CD4-positive, alpha-beta T cell (primary cell): ENCODE measurements at places on chromosomes 11 and 22.

GRCh38 chr22:44191036-44191454, 10.3 kb downstream of the PARVG start:
- peak; percentile 63 for DNase-seq

GRCh38 chr11:74437441-74438042, 29.8 kb downstream of the KCNE3 start:
- DNase-seq = no peak

- DNase-seq = no peak
Observed at GRCh38 chr22:42688241-42689211, 32.1 kb downstream of the A4GALT start.

GRCh38 chr11:40162901-40163883, 1296.3 kb downstream of the LRRC4C start:
- DNase-seq = no peak

- DNase-seq = no peak
Observed at GRCh38 chr11:20353829-20354434, 9.6 kb upstream of the HTATIP2 start.

DNA sequence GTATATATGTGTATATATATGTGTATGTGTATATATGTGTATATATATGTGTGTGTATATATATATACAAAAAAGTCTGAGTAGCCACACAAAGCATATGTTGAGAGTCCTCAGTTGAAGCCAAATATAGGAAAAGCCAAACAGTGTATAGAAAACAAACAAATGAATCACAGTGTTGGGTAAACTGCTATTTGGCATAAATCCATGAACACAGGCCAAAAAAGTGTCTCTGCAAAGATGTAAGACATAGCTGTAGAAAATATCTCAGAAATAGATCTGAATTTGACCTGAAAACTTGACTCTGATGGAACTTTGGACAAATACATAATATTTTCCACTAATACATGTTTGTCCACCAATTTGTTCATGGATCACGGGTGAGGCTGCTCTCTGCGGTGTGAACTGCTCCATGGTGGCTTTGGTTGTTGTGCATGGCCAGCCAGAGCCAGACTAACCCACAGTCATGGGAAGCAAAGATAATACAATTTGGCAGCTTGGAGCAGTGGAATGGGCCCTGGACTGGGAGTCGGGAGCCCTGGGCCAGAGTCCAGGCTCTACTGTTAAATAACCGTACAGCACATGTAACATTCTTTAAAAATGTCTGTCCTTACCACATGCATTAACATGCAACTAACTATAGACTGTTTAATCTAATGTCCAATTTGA, 76.9 kb upstream of the EED start:
- DNase-seq = no peak

DNA sequence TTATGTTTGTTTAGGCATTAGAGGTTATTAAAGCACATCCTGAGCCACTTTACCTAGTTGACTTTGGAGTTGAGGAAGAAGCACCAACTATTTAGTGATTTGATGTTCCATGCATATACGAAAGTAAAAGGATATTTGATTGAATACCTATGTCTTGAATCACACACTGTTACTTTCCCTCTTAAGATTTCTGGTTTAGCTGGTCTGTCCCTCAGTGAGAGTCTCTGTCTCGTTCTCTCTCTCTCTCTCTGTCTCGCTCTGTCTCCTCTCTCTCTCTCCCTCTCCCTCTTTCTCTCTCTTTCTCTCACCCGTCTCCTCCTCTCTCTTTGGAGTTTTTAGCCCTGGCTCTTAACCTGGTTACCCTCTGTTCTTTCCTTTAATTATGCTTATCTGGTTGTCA, 11.0 kb downstream of the CTNND1 start:
- no peak for DNase-seq

DNA sequence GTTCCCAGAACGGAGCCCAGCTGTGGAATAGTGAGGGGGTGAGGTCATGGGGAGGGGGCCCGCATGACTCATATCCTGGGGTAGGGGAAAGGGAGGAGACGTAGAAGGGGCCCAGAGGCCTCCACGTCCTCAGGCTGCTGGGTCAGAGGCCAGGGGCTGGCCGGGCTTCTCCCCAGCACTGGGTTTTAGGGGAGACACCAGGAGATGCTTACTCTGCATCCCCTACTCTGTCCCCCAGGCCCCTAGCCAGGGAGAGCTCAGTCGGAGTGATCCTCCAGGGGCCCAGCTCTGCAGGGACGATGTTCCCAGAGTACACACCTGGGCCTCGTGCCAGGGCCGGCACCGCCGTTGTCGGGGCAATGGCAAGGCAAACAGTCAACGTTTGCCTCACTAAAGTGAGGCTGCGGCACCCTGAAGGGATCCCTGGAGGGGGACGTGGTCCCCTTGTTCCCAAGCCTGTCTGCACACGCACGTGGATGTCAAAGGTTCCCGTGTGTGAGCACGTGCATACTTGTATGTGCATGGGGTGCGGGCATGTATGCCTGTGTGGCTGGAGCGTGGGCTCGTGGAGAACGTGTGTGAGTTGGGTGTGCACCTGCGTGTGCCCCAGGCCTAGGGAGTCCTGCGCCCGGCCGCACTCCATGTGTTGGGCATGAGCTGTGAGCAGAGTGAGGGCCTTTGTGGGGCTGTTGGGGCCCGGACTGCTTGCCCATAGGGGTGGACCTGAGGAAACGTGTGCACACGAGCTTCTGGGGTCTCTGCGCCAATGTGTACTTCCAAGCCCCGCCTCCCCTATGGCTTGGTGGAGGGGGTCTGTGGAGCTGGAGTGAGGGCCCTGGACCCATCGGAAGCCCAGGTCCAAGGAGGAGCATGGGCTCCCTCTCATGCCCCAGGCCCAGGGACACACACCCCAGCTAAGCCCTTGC, 14.2 kb downstream of the PRR33 start:
- DNase-seq = no peak

GRCh38 chr11:9581556-9582161, 8.2 kb downstream of the WEE1 start:
- DNase-seq = no peak

- no peak for DNase-seq
Observed at GRCh38 chr11:88152381-88152780, 22.9 kb downstream of the RAB38 start.

GRCh38 chr11:111417766-111418435, 38.8 kb upstream of the POU2AF1 start:
- DNase-seq = no peak

DNA sequence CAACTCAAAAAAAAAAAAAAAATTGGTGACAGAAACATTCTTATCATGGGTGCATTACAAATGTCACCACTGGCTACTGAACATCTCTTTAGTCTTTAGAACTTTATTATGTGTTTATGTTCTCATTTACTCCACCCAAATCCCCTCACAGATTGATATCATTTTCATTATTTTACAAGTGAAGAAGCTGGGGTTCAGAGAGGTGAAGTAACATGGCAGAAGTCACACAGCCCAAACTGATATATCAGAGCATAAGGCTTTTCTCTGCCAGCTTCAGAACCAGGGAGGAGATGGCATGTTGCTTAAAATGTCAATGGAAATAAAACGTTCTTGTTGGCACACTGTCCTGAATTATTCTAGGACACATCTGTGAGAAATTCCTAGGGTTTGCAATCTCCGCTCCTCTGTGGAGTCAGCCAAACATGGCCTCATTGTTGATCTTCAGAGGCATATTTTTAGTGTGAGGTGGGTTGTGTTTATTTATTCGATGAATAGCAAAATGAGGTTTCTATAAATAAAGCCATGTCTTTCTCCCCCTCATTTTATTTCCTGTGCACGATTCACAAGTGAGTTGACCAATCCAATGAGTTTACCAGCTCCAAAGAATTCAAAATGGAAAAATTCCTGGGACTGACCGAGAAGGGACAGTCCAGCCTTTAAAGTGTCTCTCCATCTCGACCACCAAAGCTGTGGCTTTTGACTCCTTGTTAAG, 72.9 kb upstream of the ANO1 start:
- DNase-seq = no peak

GRCh38 chr22:17074648-17075002, 10.2 kb upstream of the IL17RA start:
- DNase-seq = no peak

DNA sequence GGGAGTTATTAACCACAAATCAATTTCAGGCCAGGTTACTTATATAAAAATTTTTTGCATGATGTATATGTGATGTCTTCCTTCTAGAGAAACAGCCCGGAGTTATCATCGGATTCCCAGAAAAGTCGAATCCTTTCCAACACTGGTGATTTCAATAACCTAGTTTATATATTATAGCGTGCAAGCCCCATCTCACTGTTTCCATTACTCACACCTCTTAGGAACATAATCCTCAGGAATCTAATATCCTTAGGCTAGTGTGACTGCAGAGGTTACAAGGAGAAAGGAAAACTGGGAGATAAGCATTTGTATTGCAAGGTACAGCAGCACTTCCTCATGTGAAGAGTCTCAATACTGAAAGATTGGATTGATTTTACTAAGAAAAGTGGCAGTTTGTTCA, 20.3 kb downstream of the ARHGAP20 start:
- no peak for DNase-seq

DNA sequence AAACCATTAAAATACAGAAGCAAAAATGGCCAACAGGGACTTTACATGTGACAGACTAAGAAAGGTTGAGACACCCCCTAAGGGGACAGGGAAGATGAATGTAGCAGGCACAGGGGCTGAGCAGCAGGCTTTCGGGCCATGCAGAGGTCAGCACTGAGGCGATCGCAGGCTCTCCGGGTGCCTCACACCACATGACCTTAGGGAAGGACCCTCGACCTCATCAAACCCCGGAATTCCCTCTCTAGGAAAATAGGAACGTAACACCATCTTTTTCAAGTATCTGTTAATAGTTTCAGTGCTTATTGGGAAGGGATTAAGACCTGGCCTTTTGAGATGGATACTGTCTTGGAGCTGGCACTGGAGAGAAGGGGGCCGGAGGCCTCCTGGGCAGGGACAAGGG, 27.4 kb downstream of the OPCML start:
- DNase-seq = no peak

GRCh38 chr22:30891443-30891755, 77.2 kb downstream of the MORC2 start:
- no peak for DNase-seq
